ENCODE measurements at places on chromosomes 4 and X.

GRCh38 chr4:100633269-100633668 is 115.4 kb upstream of the EMCN start:
- no peak for DNase-seq

DNA sequence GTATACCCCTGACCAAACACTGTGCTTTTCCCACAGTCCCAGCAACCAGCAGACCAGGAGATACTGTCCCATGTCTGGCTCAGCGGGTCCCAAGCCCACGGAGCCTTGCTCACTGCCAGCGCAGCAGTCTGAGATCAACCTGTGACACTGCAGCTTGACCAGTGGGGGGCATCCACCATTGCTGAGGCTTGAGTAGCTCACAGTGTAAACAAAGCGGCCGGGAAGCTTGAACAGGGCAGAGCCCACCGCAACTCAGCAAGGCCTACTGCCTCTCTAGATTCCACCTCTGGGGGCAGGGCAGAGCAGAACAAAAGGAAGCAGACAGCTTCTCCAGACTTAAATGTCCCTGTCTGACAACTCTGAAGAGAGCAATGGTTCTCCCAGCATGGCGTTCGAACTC is 58.1 kb downstream of the SLC10A6 start:
- no peak for DNase-seq

GRCh38 chrX:129737916-129738315 is 863 bp upstream of the XPNPEP2 start:
- no peak for DNase-seq

- DNase-seq = no peak
Observed at GRCh38 chr4:138851391-138852335, 163.9 kb upstream of the NOCT start.

DNA sequence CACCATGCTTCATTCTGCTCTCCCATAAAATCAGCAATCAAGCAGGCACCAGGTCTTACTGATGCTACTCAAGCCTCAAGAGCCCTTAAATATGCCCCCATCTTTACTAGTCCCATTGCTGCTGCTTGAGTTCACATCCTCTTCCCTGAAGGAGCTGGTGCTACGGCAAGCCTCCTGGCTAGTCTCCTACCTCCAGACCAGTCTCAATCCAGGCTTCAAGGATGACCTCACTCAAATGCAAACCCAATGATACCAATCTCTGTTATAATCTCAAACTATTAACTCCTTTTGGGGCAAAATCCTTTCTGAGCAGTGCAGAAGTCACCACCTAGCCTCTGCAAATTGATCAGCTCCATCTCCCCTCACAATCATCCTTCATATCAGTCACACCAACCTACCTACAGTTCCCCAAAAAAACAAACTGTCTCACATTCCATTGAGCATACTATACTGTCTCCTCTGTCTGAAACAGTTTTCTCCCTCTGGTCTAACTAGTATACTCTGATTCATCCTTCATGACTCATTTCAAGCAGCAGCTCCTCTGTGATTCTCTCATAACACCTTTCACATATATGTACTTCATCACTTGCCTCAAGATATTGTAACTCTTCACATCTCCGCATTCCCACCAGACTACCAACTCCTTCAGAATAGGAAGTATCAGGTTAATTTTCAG is 30.0 kb downstream of the PAPSS1 start:
- no peak for DNase-seq

GRCh38 chr4:78441756-78442155 is 109.8 kb upstream of the ANXA3 start:
- DNase-seq = no peak

- DNase-seq = no peak
Observed at GRCh38 chr4:184104419-184105101, 113.1 kb downstream of the ENPP6 start.

DNA sequence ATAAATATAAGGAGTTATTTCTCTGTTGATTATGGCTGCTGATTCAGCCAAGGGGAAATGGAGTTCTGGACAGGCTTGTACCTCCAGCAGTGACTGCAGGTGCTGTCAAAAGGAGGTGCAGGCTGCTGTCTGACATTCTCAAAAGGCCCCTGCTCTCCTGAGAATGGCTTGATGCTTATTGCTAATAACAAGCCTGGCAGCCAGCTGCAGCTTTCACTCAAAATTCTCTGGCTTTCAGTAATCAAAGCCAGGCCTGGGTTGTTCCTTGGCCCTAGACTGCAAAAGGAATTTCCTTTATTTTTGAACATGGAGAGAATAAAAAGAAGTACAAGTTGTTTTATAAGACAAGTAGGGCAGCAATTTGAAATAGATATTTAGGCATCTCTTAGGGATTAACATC is 575.9 kb downstream of the MID1IP1 start:
- no peak for DNase-seq

DNA sequence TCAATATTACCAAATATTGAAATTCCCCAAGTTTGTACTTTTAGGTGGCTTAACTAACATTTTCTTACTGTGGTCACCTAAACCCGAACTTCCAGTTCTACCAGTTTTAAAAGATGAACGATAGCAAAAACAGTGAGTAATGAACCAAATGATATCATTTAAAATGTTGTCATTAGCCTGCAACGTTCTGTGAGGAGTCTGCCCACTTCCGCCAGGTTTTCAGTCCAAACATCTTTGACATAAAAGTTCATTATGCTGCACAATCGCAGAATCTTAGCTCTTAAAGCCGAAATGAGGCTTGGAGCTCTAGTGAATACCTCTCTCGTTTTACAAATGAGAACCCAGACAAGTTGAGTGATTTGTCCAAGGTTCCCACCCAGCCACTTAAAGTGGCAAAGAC is 762 bp downstream of the PIGA start:
- DNase-seq = no peak

DNA sequence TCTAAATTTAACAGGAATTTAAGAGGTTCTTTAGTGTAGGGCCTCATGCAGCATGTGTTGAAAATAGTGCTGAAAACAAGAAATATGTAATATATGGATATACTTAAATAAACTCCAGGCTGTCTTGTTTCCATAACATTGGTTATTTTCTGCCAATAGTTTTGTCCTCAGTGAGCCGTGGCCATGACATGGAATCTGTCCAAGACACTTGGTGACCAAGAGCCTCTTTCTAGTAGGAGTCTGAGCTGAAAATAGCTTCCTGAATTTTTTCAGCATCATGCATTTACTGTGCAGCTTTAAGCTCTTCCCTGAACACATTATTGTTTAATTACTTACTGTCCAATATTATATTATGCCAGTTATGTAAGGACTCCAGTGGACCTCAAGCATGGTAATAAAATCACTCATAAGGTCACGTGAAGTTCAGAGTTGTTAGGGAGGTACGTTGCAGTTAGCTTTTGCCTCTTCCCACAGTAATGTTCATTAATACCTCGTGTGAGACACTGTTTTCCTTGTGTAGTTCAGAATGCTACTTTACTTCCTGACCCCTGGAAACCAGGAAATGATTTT is 488.2 kb downstream of the GRID2 start:
- no peak for DNase-seq

- DNase-seq = no peak
Observed at GRCh38 chr4:124481123-124481522, 231.4 kb downstream of the ANKRD50 start.

- no peak for DNase-seq
Observed at GRCh38 chrX:98480606-98481005, 1596.9 kb downstream of the RPA4 start.

- DNase-seq = no peak
Observed at GRCh38 chr4:182185491-182185890, 57.7 kb upstream of the TENM3 start.

- no peak for DNase-seq
Observed at GRCh38 chrX:70168238-70169188, 8.8 kb upstream of the DGAT2L6 start.

DNA sequence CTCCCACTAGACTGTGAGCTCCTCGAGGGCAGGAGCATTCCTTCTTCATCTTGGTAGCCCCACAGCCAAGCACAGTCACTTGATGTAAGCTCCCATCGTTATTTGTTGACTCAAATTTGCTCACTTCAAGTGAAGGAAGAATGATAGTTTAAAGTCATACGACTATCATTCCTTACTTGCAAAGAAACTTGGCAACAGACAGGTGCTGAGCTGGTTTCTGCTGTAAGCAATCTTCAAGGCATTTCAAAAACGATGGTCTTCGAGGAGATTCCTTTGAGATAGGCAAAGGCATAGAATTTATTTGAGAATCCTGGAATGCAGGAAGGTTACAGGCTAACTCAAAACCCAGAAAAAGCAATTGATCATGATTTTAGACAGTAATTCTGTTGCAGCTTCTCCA is 64.8 kb downstream of the QDPR start:
- DNase-seq = no peak
